ENCODE measurements at places on chromosomes 6 and 20. TPM values are rescaled to one million over a fixed set of nuclear protein-coding genes. Genes with fewer than 3 reads are reported as not detected.
A peak's percentile ranks its signal among the peaks of the same experiment; 100 is the strongest.

DNA sequence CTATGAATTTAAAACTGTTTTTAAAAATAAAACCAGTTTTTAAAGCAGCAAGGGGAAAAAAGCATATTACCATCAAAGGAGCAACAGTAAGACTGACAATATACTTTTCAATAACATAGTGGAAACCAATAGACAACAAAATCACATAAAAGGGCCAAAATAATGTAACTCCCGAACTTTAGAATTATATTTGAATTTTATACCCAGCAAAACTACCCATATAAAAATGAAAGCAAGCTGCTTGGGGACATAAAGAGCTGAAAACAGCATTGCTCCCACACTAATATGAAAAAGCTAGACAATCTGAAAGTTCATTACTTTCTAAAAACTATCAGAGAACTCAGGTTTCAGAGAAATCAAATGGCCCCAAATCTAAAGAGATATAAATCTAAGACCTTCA is 199.4 kb upstream of the ARID1B start:
- DNase-seq = no peak

DNA sequence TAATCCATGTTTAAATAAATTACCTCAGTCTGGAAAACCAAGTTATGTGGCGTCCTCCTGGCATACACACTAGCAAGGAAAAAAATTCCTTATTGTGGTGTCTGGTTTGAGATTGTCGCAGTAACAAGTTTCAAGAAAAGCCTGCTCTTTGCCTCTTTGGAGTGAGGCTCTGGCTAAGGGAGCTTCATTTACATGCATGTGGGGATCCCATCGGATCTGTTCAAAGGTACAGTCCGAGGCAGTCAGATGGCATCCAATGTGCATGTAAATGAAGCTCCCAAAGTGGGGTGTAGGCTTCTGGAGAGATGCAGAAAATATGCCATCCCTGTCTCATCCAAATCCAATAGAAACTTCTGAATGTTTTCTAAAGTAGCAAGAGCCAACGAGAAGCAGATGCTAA is 199.5 kb upstream of the FBXL4 start:
- DNase-seq = no peak

DNA sequence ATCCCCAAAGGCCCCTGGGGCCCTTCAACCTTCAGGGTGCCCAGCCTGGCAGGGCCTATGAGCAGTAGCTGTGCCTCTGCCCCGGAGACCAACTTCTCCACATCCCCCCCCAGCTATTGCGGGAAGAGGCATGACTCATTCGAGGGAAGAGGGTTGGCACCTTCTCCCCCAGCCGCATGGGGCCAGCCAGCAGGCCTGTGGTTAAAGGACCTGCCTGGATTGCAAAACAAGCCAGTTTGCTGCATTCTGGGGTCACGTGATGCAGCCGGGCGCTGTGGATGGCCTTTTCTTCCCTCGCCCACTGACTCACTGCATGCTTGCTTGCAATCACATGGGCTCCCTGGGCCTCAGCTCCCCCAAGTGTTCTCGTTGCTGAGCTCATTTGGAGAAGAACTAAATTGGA is 182.5 kb downstream of the MAFB start:
- no peak for DNase-seq

DNA sequence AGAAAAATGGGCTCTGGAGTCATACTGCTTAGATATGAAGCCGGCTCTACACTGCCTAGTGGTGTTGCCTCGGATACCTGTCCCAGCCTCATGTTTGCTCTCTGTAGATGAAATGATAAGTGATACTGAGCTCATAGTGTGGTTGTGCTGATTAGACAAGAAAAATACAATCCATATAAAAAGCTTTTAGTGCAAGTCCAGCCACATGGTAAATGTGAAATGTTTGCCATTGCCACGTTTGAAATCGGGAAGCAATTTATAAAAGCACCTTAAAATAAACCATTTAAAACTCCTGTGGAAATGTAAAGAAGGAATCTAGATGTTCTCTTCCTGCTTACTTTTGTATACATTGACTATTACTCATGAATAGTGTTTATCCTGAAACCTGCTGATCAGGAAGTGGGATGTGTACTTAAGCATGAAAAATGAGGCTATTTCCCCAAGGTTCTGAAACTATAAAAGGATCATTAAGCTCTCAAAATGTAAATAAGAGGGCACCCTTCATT is 13.1 kb upstream of the PBOV1 start:
- no peak for DNase-seq

- DNase-seq = no peak
These were observed 115.7 kb downstream of the AIG1 start for GRCh38 chr6:143176090-143177021.

GRCh38 chr6:71248306-71248765 is 40.3 kb upstream of the OGFRL1 start:
- DNase-seq = peak; percentile 35

GRCh38 chr20:46723039-46723438 is 13.6 kb downstream of the SLC2A10 start:
- no peak for DNase-seq

- DNase-seq = no peak
These were observed 547.7 kb upstream of the ID4 start for GRCh38 chr6:19289457-19289856.

GRCh38 chr6:168200571-168201134 is 118.9 kb downstream of the DACT2 start:
- DNase-seq = no peak

GRCh38 chr6:140344142-140344913 is 969.9 kb upstream of the CITED2 start:
- no peak for DNase-seq

GRCh38 chr6:29958921-29959320 is 16.6 kb downstream of the HLA-A start:
- DNase-seq = no peak

DNA sequence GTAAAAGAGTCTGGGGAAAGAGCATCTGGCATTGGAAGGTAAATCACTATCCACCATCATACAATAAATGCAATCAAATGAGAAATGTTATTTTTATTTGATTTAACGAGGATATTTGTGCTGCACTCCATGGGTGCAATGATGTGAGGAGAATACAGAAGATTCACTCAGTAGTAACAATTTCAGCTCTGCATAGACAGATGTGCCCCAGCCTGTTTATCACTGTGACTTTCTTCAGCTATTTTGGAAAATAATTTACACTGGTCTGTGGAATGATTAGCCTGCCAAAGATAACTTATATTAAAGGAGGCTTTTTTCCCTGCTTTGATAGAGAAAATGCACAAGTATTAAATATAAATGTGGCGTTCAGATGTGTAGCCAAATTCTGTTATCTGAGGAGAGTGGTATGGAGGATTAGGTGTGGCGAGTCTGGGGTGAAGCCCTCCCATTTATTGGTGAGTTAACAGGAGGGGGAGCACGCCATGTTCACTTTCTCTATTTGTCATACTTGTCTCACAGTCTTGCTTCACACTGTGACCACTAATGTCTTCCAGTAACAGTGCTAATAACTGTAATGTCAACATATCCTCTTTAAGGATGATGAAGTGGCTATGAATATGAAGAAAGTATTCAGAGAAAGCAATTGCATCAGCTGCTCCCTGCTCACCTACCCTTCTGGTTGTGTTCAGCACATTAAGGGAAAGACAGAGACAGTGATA is 645.6 kb downstream of the MMUT start:
- no peak for DNase-seq

The FRK gene
- 0.01 TPM for polyA plus RNA-seq

The CEBPB gene
- 16.7 TPM for polyA plus RNA-seq

The AKAP7 gene
- 6.3 TPM for polyA plus RNA-seq

The LIN28B gene
- not detected for polyA plus RNA-seq

The DDX43 gene
- polyA plus RNA-seq = 2.1 TPM

Measured in B cell (primary cell).